IMR-90 (cell line): ENCODE measurements at places on chromosomes 6 and 20. TPM values are rescaled to one million over a fixed set of nuclear protein-coding genes. Genes with fewer than 3 reads are reported as not detected.

GRCh38 chr6:13454286-13455221 lies 32.8 kb downstream of the GFOD1 start:
- H3K36me3 ChIP-seq: no peaks in the 10 kb centered on the region
- no peak overlapping the region for H3K27ac ChIP-seq
- no peak overlapping the region for H3K4me3 ChIP-seq

DNA sequence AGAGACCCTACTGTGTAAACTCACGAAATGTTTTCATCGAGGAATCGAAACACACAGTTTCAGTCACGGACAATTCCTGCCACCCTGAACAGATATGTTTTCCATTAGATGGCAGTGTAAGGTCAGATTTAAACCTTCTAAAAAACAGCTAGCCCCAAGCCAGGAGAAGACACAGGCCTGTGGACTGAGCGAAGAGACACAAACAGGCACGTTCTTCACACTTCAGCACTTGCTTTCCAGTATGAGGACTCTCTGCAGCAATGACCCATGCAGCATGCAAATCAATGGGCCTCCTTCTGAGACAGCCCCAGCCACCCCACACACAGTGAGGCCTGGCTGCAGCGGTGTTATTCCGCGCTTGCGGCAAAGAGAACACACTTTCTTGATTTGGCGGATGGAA lies 31.9 kb downstream of the HUS1B start:
- H3K27ac ChIP-seq: no peak overlapping the region
- H3K4me1 ChIP-seq: peaks cover 3% of the 10 kb centered on the region; the same call in 1 of the 2 replicates
- DNase-seq: peak; percentile 51
- peaks cover 2% of the 10 kb centered on the region for H3K36me3 ChIP-seq
- no peaks in the 10 kb centered on the region for H3K27me3 ChIP-seq

DNA sequence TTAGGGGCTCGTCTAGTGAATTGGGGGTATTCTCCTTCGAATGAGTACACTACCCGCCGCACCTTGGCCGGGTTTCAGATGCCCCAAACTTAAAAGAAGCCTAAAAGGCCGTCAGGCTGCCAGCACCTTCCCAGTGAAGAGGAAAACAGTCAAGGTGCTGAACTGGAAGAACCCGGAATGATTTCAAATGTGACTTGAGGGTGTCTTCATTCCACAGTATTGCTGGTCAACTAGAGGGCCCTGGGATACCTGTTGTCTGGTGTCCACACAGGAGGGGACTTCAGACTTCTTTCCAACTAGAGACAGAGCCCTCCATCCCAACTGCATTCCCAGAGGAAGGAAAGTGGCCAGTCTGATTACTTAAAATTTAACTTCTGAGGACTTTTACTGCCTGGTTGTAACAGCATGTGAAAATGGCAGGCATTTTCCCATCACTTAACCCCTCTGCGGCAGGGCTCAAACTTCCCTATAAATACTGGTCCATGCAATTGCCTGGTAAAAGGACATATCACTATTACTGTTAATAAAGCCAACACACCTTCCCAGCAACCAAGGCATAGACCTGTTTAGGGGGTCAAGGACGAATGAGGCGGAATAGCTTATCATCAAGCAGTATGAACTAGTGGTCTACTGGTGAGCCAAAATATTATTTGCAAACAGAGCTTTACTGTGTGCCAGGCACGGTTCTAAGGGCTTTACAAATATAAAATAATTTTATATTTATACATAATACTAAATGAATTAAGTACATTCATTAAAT lies 651 bp upstream of the SAMHD1 start:
- H3K4me1 ChIP-seq: no peaks in the 10 kb centered on the region
- peak overlapping the region; percentile 17 for H3K27ac ChIP-seq
- no peak for DNase-seq

- peaks cover 10% of the 10 kb centered on the region for H3K4me1 ChIP-seq
- peak overlapping the region; percentile 48 for H3K4me3 ChIP-seq
- no peaks in the 10 kb centered on the region for H3K27me3 ChIP-seq
Measured at GRCh38 chr6:31822036-31822821, 5.3 kb upstream of the HSPA1B start.

- no peaks in the 10 kb centered on the region for H3K27me3 ChIP-seq
- no peaks in the 10 kb centered on the region for H3K36me3 ChIP-seq
- H3K4me1 ChIP-seq: peaks cover 9% of the 10 kb centered on the region
- H3K27ac ChIP-seq: no peak overlapping the region
- H3K4me3 ChIP-seq: no peak overlapping the region
Measured at GRCh38 chr6:324116-324728, 31.9 kb downstream of the DUSP22 start.

GRCh38 chr6:137496368-137496767 lies 2.2 kb upstream of the OLIG3 start:
- no peak for DNase-seq
- no peaks in the 10 kb centered on the region for H3K4me1 ChIP-seq
- H3K36me3 ChIP-seq: no peaks in the 10 kb centered on the region

DNA sequence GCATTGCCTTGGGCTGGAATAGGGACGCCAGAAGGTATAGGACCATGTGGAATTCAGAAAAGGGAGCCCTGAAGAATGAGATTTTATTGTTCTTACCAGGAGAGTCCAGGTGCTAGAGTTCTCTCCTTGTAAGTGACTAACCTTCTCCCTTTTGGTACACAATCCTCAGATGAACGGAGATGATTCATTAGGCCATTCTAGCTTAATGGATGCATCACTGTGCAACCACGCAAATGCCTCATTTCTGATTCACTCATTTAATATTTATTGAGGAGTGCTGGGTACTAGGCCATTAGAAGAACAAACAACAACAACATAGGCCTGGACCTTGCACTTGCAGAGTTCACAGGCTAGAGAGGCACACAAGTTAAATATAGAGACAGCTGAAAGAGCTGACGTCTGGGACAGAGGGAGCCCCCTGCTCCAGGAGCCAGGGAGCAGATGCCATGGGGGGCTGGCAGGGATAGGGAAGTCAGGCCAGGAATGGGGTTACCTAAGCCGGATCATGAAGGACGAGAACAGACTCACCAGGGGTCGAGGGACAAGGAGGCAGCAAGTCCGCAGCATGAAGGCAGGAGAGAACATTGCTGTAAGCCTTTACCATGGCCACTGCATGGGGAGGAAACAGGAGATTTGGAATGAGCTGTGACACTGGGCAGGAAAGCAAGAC lies 179.5 kb upstream of the AKAP12 start:
- peaks cover 11% of the 10 kb centered on the region for H3K4me1 ChIP-seq
- DNase-seq: peak; percentile 96
- H3K27ac ChIP-seq: peak overlapping the region; percentile 77
- H3K4me3 ChIP-seq: no peak overlapping the region
- no peaks in the 10 kb centered on the region for H3K27me3 ChIP-seq
- peaks cover 23% of the 10 kb centered on the region for H3K36me3 ChIP-seq

FHL5 gene
- not detected in 2 replicates for total RNA-seq

RBM38 gene
- 5.2 and 6.9 TPM in 2 replicates for total RNA-seq
